Vagina (tissue), 2 donors: ENCODE measurements at places on chromosomes 16 and 17.

DNA sequence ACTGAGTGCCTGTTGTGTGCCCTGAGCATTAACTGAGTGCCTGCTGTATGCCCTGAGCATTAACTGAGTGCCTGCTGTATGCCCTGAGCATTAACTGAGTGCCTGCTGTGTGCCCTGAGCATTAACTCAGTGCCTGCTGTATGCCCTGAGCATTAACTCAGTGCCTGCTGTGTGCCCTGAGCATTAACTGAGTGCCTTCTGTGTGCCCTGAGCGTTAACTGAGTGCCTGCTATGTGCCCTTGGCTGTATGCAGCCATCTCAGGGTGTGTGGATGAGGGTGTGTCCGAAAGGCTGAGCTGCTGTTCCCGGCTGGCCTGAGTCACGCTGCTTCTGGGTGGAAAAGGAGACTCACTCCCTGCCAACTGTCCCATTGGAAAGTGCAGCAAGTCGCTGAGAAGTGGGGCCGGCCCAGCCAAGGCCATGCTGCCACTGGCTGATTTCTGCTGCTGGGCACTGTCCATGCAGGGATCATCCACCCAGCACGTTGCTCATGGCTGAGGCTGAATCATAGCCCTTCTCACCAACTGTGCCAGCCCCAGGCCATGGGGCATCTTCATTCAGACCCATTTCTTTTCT lies 113.8 kb downstream of the OR1D5 start:
- no peak for DNase-seq

DNA sequence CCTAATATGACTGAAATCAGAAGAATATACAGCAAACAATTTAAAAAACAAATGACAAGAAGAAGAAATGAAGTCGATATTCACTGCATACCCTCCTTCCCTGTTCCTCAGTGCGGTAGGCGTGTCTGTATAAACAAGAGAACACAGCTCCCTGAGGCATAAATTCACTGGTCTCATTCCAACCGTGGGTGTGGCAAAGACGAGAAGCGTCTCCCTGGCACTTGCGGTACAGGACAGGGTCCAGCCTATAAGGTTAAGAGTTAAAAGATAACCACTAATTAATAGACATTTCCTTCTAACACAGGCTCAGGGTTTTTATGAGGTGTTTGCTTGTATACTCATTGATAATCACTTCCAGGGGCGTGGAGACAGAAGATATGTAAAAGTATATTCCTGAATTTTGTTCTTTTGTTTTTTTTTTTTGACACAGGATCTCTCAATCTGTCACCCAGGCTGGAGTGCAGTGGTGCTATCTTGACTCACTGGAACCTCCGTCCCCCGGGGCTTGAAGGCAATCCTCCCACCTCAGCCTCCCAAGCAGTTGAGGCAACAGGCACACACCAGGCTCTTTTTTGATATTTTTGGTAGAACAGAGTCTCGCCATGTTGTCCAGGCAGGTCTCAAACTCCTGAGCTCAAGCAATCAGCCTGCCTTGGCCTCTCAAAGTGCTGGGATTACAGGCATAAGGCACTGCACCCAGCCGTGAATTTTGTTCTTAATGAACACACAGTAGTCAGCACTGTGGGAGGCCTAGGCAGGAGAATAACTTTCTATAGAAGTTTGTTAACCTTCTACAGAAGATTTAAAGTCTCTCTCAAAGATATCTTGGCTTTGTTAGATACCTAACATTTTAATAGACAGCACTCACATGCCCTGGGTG lies 59.1 kb upstream of the CLEC18B start:
- no peak for DNase-seq

DNA sequence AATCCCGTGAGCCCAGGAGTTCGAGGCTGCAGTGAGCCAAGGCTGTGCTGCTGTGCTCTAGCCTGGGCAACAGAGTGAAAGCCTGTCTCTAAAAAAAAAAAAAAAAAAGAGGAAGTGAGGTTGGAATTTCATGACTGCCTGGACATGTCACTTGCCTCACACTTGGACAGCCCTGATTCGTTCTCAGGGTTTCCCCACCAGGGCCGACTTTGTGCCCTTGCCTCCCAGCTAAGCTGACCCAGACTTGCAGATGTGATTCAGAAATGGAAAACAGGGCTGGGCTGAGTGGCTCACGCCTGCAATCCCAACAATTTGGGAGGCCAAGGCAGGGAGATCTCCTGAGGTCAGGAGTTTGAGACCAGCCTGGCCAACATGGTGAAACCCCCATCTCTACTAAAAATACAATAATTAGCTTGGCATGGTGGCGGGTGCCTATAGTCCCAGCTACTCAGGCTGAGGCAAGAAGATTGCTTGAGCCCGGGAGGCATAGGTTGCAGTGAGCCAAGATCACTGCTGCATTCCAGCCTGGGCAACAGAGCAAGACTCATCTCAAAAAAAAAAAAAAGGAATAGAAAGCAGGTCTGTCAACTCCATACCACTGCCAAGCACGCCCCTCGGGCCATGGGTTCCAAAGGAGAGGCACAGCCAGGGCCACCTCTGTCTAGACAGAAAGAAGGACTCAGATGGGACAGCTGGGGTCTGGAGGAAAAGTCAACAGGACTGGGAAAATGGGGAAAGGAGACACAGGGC lies 46.9 kb downstream of the SOCS1 start:
- DNase-seq: no peak

DNA sequence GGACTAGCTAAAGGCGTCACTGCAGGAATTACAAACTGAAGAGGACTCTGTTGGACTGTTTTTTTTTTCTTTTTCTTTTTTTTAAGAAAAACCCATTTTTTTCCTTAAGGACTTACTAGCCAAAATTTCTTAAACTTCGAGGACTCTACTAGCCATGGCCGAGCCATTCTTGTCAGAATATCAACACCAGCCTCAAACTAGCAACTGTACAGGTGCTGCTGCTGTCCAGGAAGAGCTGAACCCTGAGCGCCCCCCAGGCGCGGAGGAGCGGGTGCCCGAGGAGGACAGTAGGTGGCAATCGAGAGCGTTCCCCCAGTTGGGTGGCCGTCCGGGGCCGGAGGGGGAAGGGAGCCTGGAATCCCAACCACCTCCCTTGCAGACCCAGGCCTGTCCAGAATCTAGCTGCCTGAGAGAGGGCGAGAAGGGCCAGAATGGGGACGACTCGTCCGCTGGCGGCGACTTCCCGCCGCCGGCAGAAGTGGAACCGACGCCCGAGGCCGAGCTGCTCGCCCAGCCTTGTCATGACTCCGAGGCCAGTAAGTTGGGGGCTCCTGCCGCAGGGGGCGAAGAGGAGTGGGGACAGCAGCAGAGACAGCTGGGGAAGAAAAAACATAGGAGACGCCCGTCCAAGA lies 878 bp downstream of the HEXIM1 start:
- no peak for DNase-seq

- no peak for DNase-seq
Observed at GRCh38 chr17:61489719-61490490, 37.7 kb downstream of the TBX4 start.

GRCh38 chr16:79912592-79913310 lies 312.2 kb upstream of the MAF start:
- DNase-seq: no peak

- no peak for DNase-seq
Observed at GRCh38 chr16:84599521-84600202, 18.2 kb downstream of the COTL1 start.

GRCh38 chr16:52384378-52384777 lies 162.6 kb downstream of the TOX3 start:
- DNase-seq: no peak

DNA sequence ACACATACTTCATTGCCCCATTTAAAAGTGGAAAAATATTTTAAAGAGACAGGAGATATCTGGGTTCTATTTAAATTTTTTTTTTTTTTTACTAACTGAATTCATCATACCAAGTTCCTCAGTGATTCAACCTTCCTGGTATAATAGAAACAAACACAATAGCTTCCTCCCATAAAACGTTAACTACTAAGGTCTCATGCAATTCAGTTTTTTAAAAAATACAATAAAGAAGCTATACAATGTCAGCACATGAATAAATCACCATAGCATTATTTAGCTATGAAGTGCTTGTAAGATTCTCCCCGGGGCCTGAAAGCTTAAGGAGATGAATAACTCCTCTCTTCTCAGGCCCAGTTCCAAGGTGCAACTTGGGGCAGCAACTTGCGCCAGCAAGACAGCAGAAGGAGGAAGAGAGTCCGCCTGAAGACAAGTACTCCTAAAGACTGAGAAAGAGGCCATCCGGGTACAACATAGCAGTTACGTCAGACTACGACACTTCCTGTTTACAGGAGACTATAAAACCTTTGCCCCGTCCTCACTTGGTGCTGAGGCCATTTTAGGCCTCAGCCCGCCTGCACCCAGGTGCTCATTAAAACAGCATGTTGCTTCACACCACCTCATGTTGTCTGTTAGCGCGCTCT lies 81.5 kb downstream of the MYO1D start:
- no peak for DNase-seq

- no peak for DNase-seq
Observed at GRCh38 chr17:71472809-71473789, 647.7 kb upstream of the SOX9 start.

- no peak for DNase-seq
Observed at GRCh38 chr16:60907645-60908044, 1128.6 kb downstream of the CDH8 start.

DNA sequence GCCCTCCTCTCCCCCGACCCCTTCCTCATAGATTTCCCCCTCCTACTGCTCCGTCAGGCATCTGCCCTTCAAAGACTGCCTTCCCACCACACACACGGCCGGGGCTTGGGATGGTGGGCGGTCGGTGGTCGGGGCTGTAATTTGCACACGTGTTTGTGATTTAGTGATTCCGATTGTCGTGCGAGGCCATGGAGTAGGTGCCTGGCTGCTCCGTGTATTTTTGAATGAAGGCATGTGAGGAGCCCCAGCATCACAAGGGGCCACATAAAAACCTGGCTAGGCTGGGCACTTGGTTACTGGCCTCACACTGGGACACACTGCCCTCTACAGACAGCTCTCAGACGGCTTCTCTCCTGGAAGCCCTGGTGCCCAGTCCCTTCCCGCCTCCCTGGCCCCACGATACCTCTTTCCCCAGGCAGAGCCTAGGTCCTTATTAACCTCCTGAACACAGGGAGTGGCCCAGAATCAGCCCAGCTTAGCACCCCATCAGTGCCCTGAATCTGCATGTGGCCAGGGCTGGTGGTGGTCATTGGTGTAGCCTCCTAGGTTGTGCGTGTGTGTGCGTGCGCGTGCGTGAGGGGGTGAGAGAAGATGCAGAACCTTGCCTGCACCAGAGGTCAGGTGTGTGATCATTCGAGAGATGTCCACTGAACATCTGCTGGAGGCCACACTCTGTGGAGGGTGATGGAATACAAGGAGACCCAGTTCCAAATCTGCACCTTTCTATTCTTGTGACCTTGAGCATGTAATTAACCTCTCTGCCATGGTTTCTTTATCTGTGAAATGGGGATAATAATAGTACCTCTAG lies 1.3 kb upstream of the SOCS1 start:
- no peak for DNase-seq

- DNase-seq: no peak
Observed at GRCh38 chr16:7303660-7304200, 28.9 kb upstream of the RBFOX1 start.

DNA sequence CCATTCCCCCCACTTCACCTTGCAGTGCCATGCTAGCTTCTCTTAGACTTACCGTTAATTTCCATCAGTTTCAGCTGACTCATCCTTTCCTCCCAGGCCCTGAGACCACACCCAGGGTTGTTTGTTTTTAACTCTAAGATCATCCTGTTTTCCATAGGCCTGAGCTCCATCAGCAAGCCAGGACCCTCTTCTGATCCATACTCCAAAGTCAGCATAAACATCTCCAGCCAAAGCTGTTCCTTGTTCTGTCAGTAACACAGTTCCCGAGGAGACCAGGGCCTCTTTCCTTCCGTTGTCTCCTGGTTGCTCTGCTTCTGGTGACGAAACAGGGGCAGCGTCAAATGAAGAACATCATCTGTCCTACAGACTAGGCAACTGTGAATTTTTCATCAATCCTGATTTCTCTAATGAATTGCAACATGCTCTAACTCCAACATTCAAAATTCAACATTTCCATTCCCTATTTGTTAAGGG lies 83.8 kb upstream of the HNF1B start:
- DNase-seq: no peak

GRCh38 chr16:55499951-55500529 lies 8.8 kb upstream of the LPCAT2 start:
- no peak for DNase-seq

- DNase-seq: no peak
Observed at GRCh38 chr16:70708366-70709246, 22.8 kb upstream of the MTSS2 start.

- DNase-seq: no peak
Observed at GRCh38 chr17:27545562-27546229, 85.3 kb upstream of the LGALS9 start.

DNA sequence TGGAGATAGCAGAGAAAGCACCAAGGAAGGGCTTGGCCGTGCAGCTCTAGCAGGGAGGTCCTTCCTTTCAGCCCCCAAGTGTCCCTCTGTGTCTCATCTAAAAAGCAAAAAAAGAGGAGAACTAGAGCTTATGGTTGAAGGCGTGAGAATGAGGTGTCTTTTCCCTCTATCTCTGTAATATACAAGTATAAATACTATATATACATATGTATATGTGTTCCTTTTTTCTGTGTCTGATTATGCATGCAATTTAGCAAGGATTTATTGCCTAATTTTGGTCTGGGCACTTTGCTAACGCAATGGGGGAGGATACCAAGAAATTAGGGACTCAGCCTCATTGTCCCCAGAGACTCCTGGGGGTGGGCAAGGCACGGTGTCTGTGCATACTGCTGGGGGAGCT lies 90.2 kb upstream of the CCL2 start:
- no peak for DNase-seq

- DNase-seq: no peak
Observed at GRCh38 chr17:45579529-45580495, 89.3 kb upstream of the PLEKHM1 start.

DNA sequence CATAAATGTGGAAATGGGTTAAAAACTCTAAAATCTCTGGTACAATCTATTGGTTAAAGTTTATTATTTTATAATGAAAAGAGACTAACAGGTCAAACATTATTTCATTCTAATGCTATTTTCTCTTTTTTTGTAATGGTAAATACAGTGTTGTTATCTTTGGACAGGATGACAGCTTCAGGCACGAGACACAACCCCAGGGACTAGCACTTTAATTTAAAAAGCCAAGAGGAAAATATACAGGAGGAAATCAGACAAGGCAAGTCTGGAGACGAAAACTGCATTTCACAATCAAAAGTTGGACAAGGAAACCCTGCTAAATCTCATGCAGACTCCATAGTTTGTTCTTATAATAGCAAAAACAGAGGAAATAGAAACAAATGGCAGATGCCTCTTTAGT lies 589.1 kb upstream of the CDH8 start:
- no peak for DNase-seq

- no peak for DNase-seq
Observed at GRCh38 chr16:5066511-5066910, 755 bp upstream of the C16orf89 start.

DNA sequence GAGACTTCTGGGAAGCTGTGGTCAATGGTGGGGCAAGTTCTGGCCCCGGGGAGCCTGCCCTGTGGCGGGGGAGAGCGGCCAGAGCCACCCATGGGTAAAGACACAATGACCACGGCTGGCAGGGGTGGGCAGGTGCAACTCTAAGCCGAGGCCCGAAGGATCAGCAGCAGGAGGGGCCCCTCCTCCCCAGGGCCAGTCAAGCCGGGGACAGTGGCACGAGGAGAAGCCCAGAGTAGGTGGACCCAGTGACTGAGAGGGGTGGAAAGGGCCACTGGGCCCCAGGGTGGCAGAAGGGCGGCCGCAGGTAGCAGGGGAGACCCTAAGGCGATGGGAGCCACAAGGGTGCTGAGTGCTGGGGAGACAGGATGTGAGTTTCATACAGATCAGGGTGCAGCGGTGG lies 17.7 kb downstream of the TMEM204 start:
- no peak for DNase-seq
